ENCODE measurements at places on chromosomes 3 and 15.

DNA sequence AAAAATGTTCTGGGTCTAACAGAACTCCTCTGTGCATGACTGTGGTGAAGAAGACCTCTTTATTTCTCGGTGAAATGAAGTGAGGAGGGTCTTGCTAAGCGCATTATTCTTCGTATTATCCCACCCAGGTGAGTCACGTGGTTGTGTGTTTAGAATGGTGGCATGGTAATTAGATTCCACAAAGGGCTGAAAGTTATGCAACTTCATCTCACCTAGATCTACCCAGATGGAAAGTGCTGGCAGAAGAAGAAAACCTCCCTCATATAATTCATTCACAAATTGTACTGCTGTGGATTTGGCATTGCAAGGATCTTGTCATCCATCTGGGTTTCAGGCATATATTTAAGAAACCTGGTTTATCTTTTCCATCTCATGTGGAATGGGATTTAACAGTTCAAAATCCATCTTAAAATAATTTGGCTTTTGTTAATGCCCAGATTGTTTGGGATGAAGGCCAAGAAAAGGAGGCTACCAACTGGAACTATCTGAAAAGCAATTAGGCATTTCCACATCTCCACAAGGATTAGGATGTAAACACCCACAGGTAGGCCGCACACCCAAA is 175.3 kb downstream of the PLCL2 start:
- DNase-seq, result no peak

DNA sequence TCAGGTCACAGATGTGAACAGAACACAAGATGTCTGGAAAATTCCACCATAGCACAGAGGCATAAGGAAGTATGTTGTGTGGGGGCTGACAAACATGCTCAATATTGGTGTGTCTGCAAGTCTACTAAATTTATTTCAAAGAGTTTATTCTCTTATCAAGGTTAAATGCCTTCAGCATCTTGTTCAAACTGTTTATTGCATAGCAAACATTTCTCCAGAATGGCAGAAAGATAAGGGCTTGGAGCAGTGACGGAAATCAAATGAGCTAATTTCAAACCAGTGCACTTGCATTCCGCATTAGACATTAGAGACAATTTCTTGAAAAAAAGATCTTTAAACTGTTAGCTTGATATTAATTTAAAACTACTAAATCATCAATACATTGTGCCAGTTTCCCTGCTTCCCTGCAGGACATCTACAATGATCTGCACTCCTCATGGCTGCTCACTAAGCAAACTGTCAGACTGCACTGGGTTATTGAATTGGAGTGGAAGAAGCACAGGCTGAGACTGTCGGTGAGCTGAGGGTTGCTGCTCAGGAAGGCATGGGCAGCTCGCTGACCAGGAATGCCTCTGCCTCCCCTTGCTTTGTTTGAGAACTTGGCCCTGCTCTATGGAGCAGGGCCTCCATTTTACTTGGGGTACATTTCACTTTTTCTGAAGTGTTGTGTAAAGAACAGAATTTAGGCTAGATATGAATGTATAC is 89.4 kb downstream of the KCNAB1 start:
- DNase-seq, result no peak

DNA sequence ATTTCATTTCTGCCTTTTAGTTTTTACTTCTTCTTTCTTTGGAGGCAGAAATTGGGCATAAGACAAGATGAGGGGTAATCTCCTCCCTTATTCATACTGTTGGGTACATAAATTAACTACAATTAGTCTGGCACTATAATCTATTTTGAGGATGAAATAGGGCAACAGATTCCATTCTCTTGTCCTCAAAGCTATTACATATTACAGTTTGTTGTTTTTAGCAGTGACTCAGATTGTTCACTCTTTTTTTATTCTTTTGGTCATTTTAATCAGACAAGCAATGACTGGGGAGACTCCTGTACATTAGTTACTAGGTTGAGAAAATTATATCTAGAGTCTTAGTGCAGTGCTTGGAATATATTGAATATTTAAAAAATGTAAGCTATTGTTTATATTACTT is 556.0 kb downstream of the OTOL1 start:
- DNase-seq, result no peak

- DNase-seq, result no peak
These were observed 4.7 kb upstream of the GNB4 start for GRCh38 chr3:179455954-179456353.

- no peak for DNase-seq
These were observed 15.5 kb upstream of the NCEH1 start for GRCh38 chr3:172726380-172726779.
